NCI-H526 treated with DMSO at 0.1 percent for 48 hours (cell line): ENCODE measurements at places on chromosomes 16 and 17.

DNA sequence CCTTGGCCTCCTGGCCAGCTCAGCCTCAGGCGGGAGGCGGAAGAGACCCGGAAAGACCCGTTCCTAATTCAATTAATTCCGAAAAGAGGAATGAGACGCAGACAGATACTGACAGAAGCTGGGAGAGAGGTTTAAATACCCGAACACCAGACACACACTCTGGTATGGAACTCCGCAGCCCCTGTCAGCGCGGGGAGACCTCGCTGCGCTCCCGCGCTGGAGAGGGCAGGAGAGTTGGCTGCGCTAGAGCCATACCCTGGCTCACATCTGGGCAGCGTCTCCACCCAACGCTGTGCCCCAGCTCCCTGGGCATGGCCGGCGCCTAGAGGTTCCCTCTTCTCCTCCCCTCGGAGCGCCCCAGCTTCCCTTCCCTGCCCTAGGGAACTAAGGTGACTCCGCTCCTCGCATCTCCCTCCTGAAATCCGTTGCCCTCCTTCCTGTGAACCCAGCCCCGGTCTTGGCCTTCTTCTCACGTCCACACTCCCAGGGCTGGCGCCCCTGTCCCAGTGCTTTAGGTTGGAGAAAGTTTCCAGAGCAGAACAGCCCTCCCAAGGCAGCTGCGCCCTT is 8.0 kb downstream of the NEUROD2 start:
- DNase-seq, result no peak

GRCh38 chr17:9389111-9389527 is 186.5 kb downstream of the STX8 start:
- no peak for DNase-seq

- DNase-seq, result no peak
Observed at GRCh38 chr17:47907932-47908562, 12.0 kb downstream of the SP2 start.

DNA sequence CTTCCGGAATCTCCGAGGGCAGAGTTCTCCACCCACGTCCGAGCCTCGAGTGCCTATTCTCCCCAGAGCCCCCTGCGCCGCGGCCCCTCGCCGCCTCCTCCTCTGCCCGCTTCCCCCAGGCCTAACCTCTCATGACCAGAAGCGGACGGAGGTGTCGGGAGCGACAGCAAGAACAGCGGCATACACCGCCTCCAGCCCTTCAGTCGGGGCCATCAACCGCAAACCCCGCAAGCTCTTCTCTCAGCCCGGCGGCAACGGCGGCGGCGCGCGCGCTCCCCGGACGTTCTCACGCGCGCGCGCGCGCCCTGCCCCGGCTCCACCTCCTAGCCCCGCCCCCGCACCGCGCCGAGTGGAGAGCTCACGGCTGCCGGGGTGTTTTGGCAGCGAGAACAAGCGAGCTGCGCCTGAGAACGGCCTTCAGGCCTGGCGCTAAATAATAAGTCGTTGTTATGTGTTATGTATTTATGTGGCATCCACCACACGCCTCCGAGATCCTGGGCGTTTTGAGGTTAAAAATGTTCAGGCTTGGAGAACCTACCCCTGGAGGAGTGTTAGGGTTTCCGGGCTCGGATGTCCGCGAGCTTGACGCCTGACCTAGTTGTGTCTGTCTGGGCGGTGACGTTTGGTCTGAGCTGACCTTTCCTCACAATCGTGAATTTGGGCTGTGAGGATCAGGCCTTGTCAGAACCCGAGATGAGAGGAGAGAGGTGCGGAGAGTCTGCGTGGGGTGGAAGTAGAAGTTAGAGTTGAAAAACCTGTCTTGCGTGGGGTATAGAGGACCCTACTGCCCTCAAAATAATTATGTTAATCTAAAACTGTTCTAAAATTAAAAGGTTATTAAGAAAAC is at the start of gene RNFT1:
TSS of gene RNFT1 (minus strand) at position 259 of the 847 bp plus-strand sequence. CDS start at position 182, 77 bp downstream.
- DNase-seq, result peak; percentile 80

DNA sequence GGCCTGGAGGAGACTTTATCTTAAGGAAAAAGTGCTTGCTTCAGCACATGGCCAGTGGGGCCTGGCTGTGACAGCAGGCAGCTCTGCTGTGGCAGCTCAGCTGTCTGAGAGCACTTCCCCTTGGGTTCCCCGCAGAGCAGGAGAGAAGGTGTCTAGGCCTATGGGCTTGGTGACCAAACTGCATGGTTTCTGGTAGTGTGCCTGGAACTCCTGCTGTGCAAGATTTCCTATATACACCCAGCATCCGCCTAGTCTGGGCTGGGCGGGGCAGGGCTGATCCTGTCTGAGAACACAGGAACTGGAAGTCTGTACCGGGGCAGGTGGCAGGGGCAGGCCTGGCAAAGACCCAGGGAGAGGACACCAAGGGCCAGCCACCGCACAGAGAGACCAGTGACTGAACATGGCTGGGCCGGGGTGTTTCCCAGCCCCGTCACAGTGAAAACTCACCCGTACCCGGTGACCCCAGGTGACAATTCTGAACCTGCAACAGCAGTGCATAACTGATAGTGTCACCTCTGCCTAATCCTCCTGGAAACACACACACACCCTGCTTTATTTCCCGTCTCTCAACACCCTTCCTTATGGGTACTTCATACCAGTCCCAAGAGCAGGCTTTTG is 39.3 kb downstream of the CHD9 start:
- no peak for DNase-seq

DNA sequence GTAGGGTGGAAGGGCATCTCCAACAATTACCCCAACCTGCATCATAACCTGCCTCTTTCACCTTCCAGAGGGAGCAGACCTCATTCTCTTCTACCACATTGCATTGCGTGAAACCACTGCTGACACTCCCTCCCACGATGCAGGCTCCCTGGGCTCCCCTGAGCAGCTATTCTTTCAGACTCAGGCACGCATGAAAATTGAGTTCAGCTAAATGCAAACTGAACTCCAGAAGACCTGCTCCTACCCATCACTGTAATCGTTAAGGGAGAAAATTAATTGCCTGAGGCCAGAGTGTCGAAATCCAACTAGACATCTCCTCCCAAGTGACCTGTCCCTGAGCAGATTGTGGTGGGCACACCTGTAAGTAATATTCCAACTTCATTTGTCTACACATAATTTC is 186.0 kb downstream of the GRIN2A start:
- DNase-seq, result no peak

- DNase-seq, result no peak
Observed at GRCh38 chr17:66514227-66514806, 211.9 kb downstream of the PRKCA start.

DNA sequence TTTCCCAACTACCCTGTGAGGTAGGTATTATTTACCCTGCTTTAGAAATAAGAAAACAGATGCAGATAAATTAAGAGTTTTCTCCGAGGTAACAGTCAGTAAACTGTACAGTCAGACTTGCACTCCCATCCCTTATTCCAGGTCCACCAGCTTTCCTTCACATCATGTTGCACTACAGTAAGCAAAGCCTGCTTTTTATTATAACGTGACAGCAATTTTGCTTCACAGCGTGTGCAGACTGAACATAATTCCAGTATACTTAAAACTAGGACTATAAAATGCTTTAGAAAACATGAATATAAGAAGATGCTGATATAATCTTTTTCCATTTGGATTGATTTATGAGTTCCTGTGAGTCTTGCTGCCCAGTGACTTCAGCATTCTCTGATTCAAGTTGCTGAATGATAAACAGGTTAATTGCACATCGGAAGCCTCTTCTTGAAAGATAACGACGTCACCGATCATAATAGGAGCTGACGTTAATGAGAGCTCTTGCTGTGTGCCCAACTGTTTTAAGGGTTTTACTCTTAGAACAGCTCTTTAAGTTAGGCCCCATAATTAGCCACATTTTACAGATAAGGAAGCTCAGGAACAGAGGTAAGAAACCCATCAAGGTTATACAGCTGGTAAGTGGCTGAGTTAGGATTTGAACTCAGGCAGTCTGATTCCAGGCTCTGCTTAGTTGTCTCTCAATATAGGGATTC is 1.4 kb downstream of the LIG3 start:
- DNase-seq, result no peak
